Stimulated activated CD8-positive, alpha-beta memory T cell treated with anti-CD3 and anti-CD28 coated beads, Interleukin-7, amount 100 ng/mL, for 1 hour (primary cell): ENCODE measurements at places on chromosomes 1 and 21.

DNA sequence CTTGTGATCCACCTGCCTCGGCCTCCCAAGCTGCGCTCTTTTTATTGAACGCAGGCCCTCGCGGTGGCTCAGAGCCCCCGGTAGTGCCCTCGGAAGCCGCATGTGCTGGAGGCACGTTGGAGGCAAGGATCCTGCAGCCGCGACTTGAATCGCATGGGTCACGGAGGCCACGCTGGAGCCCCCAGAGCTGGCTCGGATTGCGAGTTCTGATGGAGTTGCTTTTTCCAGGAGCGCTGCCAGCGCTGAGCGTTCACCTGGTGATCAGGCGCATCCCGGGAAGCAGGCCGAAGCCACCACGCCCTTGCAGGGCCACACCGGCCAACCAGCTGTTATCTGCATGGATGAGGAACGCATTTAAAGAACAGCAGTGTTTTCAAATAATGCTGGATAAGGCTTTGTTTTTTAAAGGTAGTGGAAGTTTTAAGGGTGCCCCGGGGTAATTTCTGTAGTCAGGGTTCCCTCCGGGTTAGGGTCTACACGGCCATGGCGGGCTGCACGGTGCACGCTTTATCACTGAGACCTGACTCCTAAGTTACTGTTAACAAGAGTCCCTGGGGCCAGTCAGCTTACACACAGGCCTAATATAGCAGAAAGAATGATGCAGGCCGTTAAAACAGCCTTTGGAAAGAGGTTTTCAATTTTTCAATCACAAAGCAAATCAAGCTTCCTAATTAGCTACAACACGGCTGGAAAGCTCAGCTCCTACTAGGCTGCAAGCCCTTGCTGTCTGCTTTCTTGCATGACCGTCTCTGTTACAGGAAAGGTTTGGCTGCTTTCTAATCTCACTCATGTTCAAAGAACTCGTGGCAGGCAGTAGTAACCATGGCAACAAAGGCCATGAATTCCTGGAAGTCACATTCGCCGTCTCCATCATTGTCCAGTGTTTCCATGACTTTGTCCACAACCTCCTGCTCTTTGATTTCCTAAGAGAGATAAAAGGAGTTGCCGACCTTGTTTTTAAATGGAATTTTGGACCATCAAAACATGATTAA, 6.0 kb downstream of the S100B start:
- no peak for DNase-seq

- no peak for DNase-seq
Observed at GRCh38 chr21:15219894-15220293, 155.1 kb upstream of the NRIP1 start.

- no peak for DNase-seq
Observed at GRCh38 chr1:29134695-29135028, 11.0 kb upstream of the TMEM200B start.

DNA sequence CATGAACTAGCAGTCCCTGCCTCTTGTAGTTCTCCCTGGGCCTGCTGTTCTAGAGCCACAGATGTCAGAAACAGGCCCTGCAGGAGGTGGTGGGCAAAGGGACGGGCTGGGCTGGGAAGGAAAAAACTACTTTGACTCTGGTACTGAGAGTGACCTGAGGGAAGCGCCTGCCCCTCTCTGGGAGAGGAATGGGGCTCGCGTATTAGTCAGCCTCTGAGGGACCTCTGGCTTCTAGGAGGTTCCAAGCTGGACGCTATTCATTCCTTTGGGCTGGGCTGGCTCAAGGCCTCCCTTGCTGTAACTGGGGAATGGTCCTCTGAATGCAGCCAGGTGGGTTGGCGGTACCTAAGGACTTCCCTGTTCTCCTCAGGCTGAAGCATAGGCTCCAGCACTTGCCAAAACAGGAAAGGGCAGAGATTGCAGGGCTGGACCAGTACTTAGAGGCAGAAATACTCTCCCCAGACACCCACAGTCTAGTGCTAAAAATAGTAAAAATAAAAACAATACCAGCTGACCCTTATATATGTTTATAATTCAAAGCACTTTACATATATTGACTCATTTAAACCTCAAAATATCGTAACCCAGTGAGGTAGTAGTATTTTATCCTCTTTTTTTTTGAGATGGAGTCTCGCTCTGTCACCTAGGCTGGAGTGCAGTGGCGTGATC, 7.1 kb downstream of the POMGNT1 start:
- DNase-seq: no peak

DNA sequence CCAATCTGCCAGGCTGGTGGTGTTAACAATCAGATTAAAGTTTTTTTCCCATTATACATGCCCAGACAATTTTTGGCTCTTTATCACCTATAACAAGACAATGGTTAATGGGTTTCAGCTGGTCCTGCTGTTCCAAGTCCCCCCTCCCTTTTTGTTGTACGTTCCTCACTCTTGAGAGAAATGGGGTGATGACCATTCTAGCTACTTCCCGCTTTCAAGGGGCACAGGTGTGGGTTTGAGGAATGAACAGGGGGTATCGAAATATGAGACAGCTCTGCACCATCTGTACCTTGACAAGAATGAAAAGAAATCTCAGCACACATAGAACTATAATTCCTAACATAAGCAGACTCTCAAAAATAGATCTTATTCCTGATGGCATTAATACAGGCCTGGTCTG, 326.8 kb downstream of the PTPRU start:
- DNase-seq: no peak

DNA sequence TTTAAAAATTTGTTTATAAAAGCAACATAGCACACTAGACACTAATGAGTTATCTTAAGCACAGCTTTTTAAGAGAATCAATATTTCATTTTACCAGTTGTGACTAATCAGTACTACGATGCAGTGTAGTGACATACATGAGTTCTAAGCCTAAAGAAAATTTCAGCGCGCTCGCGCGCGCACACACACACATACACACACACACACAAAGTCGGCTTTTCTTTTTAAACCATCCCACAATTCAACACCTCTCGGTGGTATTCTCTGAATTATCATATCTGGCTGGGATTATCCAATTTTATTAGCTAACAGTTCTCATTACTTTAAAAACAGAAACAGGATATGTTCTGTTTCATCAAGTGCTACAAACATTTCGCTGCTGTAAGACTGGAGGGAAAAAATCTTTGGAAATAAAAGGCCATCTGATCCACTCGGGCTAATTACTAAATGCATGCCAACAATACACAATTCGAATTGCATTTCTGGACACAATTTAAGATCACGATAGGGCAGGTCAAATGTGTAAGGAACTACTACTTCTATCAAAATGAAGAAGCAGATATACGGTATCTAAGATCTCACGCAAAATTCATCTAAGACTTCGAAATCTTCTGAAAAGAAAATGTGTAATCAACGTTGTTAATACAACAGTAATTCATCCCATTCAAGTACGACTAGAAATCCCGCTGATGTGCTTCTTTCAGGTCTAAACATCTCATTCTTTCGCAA, 1.2 kb downstream of the TUT4 start:
- DNase-seq: no peak

DNA sequence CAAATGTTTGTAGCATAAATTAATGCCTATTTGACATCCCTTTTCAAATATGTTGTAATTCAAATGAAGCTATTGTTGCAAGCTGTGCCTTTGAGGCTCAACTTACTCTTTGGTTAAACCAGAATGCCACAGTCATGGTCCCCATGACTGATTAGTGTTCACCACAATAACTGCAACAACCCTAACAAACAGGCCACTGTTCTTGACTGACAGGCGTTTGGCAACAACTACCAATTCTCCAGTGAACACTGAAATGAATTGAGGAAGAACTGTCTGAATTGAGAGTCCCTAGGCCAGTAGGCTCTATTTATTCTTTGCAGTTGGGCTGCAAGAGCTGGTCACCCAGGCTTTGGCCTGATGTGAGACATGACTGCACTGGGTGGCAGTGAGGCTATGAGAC, 6.6 kb upstream of the TMEM167B start:
- DNase-seq: no peak

DNA sequence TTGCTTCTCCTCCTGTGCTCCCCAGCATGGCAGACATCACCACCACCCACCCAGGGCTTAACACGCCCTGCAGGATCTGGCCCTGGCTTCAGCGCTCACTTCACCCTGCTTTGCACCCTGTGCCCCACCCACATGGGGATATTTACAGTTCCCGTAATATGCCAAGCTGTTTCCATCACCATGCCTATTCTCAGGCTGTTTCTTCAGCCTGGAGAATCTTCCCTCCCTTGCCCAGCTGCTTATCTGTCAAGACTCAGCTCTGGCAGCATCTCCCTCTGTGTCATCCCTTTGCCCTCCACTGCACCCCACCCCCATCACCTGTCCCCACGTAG, 3.6 kb upstream of the AHCYL1 start:
- no peak for DNase-seq

- no peak for DNase-seq
Observed at GRCh38 chr21:39713905-39714304, 31.1 kb upstream of the IGSF5 start.

DNA sequence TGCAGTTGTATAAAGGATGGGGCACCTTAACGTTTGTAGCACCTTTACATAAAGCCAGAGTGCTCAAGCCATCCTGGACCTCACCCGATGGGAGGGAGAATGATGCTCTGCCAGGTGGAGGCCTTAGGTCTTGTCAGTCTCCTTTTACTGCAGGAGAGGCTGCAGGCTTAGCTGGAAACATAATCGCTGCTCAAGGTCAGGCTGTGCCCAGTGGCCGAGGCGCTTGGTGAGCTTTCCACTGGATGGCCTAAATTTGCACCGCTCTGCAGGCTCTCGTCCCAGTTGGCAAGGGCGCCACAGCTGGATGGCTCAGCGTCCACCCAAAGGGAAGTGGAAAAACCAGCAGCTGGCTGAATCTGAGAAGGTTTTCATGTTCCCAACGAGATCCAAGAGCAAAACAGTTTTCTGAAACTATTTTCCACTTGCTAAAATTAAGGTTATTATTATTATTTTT, 438.9 kb downstream of the CAMTA1 start:
- DNase-seq: no peak

- no peak for DNase-seq
Observed at GRCh38 chr1:94661431-94661932, 119.9 kb upstream of the F3 start.

DNA sequence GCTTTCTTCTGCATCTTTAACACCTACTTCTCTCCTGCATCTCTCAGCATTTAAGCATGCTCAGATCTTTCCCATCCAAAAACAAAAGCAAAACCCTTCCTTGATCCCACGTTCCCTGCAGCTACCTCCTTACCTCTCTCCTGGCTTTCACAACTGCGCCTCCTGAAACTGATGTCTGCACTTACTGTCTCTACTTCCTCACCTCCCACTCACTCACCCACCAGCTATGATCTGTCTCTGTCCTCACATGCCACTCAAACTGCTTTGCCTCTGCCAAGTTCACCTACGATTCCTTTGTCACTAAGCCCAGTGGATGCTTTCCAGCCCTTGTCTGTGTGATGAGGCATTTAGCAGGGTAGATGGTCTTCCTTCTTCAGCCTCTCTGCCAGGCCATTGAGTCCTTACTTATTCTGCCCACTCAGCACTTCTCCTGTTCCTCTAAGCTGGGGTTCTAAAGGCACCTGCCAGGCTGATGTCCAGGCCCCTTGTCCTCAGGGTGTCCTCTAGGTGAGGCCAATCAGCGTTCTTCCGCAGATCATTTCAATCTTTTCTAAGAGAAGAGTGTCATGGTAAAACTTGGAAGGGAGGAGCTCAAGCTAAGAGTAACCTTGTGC, 10.0 kb upstream of the GJB3 start:
- no peak for DNase-seq

DNA sequence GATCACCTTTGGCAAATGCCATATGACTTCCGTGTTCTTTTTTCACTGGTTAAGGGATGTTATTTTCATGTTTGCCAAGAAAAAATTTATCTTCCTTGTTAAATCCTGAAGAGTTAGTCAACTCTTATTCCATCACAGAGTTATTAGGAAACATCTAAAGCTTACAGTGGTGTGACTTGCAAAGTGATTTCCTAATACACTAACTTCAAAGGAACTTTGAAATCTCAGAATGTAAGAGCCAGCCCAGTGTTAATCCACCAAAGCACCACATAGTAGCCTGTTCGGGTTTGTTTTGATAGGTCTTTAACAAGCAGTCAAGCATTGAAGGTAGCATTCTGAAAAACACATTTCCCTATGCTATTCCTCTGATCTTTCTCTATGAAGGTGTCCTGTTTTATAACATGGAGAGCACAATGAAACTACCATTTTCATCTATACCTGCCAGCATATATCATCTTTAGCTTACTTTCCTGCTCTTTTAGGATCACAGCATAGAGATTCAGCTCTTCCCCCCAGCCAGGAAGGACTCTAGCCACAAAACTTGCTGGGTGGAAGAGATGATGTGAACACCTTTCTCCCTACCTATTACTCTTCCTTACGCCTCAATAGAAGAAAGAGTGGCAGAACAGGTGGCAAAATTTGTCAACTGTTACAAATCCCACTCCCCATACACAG, 82.4 kb upstream of the MAGI3 start:
- no peak for DNase-seq

DNA sequence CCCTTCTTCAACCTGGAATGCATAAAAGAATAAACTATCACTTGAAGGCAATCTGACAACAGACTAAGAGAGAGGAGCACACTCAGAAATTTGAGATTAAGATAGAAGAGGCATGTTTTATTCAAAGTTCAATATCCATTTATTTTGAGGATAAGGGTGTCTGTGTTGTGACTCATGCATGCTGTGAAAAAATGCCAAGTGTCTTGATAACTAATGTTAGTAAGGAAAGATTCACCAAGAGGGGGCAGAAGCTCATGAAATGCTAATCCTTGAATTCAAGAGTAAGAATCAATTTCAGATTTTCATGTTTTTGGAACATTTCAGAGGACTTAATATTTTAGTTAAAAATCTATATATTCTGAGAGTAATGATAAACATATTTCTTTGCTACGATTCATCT, 94.0 kb downstream of the IFI44 start:
- no peak for DNase-seq

DNA sequence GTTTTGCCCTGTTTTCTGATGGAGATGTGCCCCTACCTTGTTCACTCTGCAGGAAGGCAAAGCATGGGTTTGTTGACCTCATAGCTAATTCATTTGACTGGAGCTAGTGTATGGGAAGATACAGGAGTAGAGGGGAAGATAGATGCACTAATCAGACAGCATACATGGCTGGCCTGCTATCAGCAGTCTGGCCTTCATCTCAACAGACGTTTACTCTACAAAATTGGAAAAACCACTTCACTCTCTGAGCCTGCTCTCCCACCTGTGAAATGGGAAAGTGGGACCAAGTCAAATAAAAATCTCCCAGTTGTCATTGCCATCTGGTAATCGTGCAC, 235.2 kb upstream of the RAB4A start:
- DNase-seq: no peak

DNA sequence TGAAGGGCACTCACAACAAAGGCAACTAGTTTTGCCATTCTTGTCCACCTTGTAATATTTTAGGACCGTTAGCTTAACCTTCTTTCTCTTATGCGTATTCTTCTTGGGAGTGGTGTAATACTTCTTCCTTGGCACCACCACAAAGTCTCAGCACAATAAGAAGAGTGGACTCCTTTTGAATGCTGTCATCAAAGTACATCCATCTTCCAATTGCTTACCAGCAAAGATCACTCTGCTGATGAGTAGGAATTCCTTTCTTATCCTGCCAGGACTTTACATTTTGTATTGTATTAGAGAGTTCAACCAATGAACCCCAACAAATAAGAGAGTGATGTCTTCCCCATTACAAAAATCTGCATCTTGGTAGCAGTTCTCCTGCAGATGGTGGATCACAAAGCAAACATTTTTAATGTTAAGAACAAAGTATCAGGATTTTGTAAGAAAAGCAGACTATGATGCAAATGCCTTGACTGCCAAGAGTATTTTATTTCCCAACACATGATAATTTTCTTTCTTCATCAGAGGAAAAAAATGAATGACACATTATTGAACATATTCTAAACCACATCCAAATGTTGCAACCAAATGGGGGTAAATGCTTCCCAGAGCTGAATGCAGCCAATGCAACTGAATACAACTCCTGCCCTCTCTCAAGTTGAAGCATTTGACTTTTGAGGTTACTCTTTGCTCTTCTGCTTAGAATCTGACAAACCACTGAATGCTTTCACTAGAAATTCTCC, 5.1 kb upstream of the ARNT start:
- no peak for DNase-seq
